Stimulated activated naive CD8-positive, alpha-beta T cell treated with anti-CD3 and anti-CD28 coated beads, Interleukin-15, amount 100 ng/mL, for 72 hours (primary cell): ENCODE measurements at places on chromosomes 1 and 21.
A peak's percentile ranks its signal among the peaks of the same experiment; 100 is the strongest.

GRCh38 chr1:36342426-36343185, 19.2 kb upstream of the EVA1B start:
- DNase-seq: peak; percentile 41

- no peak for DNase-seq
Measured at GRCh38 chr1:69787151-69787550, 219.4 kb downstream of the LRRC7 start.

GRCh38 chr1:96683931-96684330, 37.7 kb upstream of the PTBP2 start:
- no peak for DNase-seq

- DNase-seq: no peak
Measured at GRCh38 chr21:41771625-41771945, 4.7 kb upstream of the RIPK4 start.

DNA sequence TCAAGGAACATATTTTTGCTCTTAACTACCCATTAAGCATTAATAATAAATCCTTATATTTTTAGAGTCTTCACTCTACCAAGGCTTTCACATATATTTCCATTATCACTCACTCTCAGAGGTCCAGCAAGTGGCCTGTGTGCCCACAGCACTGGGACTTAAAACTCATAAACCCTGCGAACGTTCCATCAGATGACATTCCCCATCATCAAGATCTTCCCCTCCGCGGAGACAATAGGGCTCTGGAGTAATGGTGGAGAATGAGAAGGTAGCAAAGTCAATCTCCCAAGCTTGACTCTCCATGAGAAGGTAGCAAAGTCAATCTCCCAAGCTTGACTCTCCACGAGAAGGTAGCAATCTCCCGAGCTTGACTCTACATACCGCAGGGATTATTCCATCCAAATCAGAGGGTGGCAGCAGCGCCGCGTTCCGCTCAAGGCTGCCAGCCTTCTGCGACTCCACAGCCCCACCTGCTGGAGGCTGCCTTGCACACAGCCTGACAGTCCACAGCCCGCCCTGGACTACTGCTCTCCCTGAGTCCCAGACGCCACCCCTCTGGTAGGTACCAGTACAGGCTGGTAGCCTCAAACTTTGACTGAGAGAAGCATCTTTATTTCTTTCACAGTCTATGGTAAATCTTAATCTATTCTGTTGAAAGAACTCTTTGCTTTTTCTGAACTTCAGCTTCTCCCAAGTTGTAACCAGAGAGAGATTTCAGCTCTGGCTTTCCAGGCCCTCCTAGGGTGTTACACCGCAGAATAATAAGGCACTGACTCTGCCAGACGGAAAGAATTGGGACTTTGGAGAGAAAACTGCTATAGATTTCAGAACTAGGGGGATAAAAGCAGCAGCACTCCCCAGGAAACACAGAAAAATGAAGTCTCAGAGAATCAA, 26.4 kb upstream of the CTTNBP2NL start:
- DNase-seq: peak; percentile 82

DNA sequence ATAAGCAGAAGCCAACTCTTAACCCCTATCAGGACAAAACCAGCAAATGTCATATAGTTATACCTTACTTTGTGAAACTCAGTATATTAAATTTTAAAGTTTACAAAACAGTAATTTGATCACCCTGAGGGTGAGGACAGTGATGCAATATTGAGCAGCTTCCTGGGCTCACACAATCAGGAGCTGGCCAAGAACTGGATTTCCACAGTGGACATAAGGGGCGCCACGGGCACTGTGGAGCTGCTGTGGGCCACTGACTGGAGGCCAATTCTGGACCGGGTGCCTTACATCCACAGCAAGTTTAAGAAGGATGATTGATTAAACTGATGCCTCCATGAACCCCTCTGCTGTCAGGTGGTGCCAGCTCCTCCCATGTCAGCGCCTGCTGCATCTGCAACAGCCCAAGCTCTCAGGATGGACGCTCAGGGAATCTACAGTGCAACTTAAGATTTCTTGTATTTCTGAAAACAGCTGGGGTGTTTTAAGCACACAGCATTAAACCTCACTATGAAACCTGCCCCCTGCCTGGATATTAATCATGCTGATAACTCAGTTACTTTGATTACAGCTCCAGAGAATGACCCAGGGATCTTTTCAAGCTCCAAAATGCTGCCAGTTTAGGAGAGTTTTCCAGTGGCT, 55.9 kb downstream of the TOR3A start:
- DNase-seq: no peak

- peak; percentile 40 for DNase-seq
Measured at GRCh38 chr1:41242342-41243078, 404 bp upstream of the SCMH1 start.

DNA sequence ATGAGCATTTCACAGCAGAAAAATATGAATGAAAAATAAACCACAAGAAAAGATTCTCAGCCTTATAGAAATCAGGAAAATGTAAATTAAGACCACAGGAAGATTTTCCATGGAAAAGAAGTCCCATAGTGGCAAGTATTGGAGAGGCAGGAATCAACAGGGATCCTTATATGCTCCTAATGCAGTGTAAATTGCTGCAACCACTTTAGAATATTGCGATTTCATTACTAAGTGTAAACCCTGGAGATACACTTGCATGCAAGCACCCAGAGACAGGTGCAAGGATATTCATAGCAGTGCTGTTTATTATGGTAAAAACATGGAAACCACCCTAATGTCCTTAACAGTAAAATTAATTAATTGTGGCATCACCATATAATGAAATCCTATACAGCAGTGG, 10.6 kb upstream of the LRP8 start:
- no peak for DNase-seq

DNA sequence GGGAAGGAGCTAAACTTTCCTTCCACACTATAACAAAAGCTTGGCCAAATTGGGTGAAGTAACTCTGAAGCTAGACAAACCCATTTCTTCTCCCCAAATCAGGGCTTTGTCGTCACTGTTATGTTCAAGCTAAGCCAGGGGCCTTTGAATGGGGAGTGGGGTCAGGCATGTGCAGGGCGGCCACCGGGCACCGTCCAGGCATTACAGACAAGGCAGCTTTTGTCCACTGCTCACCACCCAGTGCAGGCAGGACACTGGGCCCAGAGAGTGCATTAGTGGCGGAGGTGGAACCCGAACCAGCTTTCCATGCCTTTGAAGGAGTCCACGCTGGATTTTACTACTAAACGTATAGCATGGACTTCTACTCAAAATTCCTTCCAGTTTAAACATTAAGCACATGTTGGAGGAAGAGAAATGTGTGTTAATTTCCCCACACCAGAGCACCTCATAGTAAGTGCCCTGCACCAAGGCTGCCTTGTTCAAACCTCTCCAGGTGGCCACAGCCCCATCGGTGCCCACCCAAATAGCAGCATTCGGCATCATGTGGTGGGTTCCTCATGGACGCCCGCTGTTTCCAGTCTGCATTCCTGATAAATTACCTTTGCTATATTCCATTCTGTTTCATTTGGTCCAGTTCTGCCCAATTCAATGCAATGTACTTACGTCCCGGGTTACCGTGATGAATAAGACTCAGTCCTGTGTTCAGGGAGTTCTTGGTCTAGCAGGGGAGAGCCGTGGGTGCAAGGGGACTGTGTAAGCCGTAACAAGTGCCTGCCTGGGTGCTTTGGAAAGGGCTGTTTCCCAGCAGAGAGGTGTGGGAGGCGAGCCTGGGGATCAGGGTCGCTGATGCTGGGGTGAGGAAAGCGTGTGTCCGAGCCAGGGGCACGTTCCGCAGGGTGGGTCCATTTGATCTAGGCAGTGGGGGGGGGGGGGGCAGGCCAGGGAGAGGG, 1.6 kb downstream of the UBASH3A start:
- DNase-seq: no peak

DNA sequence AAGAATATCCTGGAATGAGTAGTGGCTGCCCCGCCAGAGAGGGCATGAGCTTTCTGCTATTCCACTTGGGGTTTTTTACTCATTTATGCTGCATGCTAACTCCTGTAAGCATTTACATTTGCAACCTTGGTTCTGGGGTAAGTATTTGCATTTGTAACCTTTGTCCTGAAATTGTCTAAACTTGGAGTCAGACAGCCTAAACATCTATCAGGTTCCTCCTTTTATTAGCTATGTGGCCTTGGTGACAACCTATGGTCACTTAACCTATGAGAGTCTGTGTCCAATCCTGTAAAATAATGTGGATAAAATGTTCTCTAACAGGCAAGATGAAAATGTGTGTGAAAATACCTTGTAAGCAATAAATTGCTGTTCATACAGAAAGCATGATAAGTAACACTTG, 8.9 kb upstream of the ZMYM4 start:
- DNase-seq: no peak

DNA sequence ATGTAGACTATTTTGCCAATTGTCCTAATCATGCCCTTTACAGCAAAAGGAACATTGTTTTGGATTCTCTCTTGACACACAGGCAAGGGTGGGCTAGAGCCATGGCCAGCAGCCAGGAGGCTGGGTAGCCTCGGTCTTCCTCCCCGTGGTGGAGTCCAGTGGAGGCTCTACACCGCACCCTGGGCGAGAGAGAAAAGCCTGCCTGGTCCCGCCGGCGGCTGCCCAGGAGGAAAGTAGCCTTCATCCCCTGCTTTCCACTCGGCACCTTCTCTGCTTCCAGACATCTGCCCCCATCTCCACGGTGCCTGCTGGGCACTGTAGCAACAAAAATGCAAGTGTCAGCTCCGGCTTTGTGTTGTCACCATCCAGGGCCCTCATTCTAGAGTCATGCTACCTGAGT, 21.6 kb downstream of the PROK1 start:
- DNase-seq: no peak

DNA sequence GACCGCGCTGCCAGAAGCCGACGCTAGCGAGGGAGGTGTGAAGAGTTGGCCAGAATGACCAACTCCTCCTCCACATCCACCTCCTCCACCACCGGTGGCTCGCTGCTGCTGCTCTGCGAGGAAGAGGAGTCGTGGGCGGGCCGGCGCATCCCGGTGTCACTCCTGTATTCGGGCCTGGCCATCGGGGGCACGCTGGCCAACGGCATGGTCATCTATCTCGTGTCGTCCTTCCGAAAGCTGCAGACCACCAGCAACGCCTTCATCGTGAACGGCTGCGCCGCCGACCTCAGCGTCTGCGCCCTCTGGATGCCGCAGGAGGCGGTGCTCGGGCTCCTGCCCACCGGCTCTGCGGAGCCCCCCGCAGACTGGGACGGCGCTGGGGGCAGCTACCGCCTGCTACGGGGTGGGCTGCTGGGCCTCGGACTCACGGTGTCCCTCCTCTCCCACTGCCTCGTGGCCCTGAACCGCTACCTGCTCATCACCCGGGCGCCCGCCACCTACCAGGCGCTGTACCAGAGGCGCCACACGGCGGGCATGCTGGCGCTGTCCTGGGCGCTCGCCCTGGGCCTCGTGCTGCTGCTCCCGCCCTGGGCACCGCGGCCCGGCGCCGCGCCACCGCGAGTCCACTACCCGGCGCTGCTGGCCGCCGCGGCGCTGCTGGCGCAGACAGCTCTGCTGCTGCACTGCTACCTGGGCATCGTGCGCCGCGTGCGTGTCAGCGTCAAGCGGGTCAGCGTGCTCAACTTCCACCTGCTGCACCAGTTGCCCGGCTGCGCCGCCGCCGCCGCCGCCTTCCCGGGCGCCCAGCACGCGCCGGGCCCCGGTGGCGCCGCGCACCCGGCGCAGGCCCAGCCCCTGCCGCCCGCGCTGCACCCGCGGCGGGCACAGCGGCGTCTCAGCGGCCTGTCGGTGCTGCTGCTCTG, 1.2 kb downstream of the GPR88 start:
- DNase-seq: peak; percentile 49

DNA sequence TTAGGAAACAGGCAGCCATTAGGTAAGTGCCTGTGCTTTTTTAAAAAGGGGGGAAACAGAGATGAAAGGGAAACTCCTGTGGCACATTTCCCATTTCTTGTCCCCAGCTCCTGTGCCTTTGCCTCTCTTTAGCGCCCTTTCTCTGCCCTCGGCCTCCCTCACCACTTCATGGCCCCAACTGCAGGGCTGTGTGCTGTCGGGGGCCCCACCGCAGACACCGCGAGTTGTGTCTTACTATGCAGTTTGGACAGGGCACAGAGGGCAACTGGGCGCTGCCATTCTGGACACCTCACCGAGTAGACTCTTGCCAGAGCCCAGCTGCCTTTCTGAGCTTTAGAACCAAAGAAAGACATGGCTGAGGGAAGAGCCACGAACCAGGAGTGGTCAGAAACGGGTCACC, 93.7 kb upstream of the LPGAT1 start:
- no peak for DNase-seq

DNA sequence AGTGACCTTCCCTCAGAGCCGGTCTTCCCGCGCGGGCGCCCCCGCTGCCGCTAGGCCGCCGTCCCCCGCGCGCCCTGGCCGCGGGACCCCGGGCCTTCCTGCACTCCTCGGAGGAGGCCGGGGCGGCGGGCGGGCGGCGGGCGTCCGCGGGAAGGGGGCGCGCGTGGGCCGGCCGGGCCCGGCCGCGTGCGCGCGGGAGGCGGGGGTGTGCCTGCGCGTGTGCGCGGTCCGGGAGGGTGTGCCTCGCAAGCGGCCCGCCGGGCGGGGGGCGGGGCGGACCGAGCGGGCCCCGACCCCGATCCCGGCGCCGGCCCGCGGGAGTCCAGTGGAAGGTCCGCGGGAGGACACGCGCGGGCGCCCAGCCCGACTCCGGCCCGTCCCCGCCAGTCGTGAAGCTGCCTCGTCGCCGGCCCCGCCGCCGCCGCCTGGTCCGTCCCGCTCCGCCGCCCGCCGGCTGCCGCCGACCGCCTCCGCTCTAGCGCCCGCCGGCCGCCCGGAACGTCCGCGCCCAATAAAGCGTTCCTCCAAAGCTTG, 438 bp downstream of the MRPS6 start:
- DNase-seq: peak; percentile 27

GRCh38 chr1:55474168-55474786, 259.1 kb upstream of the USP24 start:
- no peak for DNase-seq

- DNase-seq: no peak
Measured at GRCh38 chr1:193489191-193489590, 302.8 kb upstream of the B3GALT2 start.

GRCh38 chr21:36104317-36105300, 30.3 kb upstream of the CBR3 start:
- DNase-seq: peak; percentile 61

GRCh38 chr21:35236090-35236489, 187.0 kb upstream of the RUNX1 start:
- DNase-seq: no peak

GRCh38 chr1:35788139-35788538, 18.4 kb upstream of the CLSPN start:
- DNase-seq: no peak

- no peak for DNase-seq
Measured at GRCh38 chr1:224211206-224211962, 28.3 kb downstream of the DEGS1 start.

DNA sequence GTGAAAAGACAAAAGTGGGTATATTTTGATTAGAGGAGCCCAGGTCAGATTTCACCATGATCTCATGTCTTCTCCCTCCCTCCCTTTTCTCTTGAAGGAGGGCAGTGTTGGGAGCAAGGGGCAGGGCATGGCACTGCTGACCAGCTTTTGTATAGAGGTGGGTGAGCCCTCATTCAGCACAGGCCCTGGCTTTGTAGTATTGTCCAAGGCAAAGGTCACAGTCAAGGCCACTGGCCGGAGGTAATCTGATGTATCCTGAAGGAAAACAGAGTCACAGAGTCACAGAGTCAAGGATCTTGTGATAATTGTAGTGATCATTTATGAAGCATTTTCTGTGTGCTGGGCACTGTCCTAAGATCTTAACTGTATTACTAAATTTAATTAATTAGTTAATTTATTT, 11.9 kb downstream of the ITGA10 start:
- no peak for DNase-seq

GRCh38 chr1:88825721-88826120, 65.6 kb downstream of the GTF2B start:
- DNase-seq: no peak
